AG04450 (cell line): ENCODE measurements at places on chromosomes 11 and 22.
A peak's percentile ranks its signal among the peaks of the same experiment; 100 is the strongest.

DNA sequence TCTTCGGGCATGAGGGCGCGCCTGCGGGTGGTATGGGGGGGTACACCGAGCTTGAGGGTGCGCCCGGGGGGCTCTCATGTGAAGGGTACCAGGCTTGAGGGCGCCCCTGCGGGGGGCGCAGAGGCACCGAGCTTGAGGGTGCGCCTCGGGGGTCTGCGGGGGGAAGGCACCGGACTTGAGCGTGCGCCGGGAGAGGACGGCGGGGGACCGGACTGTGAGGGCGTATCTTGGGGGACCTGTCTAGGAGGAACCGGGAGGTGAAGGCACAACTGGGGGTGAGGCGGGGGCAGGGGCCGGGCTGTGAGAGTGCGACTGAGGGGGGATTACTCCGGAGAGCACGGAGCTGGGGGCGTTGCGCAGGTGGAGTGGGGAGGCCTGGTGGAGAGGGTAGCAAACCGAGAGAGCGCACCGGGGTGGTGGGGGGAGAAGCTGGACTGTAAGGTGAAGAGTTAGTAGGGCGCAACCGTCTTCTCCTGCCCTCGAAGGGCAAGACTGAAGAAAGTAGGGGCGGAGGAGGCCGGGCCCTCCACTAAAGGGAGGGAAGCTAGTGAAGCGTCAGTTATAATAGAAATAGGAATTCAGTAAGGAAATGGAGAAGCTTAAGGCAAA, 1.1 kb upstream of the DDX6 start:
- DNase-seq, result no peak

GRCh38 chr11:21604564-21604963, 588.3 kb upstream of the ANO5 start:
- no peak for DNase-seq

GRCh38 chr22:43755452-43755851, 56.7 kb downstream of the EFCAB6 start:
- DNase-seq, result no peak

- peak; percentile 6 for DNase-seq
Measured at GRCh38 chr22:22431271-22432220, 77.0 kb downstream of the ZNF280B start.

GRCh38 chr22:48098921-48099245, 1336.4 kb downstream of the TBC1D22A start:
- DNase-seq, result no peak

DNA sequence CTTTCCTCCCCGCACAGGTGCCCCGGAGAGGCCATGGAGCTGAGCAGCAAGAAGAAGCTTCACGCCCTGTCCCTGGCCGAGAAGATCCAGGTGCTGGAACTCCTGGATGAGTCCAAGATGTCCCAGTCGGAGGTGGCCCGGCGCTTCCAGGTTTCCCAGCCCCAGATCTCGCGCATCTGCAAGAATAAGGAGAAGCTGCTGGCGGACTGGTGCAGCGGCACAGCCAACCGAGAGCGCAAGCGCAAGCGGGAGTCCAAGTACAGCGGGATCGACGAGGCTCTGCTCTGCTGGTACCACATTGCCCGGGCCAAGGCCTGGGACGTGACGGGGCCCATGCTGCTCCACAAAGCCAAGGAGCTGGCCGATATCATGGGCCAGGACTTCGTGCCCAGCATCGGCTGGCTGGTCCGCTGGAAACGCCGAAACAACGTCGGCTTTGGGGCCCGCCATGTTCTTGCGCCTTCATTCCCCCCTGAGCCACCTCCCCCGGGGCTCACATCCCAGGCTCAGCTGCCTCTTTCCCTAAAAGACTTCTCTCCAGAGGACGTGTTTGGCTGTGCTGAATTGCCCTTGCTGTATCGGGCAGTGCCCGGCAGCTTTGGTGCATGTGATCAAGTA, 1.3 kb downstream of the TIGD3 start:
- no peak for DNase-seq

DNA sequence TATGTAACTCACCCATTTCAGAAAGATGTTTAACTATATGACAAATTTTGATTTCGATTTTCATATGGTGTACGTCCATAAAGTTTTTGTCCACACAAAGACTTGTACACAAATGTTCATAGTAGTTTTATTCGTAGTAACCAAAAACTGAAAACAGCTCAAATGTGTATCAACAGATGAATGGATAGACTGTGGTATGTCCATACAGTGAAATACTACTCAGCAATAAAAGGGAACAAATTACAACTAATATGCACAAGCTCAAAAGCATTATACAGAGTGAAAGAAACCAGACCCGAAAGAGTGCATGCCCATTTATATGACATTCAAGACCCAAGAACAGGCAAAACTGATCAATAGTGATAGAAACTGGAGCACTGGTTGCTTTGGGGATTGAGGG, 64.0 kb downstream of the MN1 start:
- no peak for DNase-seq

DNA sequence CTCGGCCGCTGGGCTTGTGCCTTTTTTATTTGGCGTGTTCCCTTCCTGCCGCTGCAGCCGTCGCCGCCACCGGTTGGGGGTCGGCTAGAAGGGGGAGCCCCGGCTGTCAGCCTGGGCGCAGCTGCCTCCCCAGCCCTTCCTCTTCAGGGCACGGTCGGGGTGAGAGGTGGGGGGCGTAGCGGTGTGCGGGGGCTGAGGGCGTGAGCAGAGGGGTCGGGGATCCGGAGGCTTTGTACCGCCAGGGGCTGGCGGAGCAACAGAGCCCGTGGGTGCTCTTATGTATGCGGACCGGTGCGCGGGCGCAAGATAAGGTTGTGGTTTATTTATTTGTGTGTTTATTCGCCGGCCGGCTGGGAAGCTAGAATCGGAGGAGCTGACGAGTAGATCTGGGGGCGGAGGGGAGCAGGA, 477 bp downstream of the ZBTB16 start:
- DNase-seq, result no peak

DNA sequence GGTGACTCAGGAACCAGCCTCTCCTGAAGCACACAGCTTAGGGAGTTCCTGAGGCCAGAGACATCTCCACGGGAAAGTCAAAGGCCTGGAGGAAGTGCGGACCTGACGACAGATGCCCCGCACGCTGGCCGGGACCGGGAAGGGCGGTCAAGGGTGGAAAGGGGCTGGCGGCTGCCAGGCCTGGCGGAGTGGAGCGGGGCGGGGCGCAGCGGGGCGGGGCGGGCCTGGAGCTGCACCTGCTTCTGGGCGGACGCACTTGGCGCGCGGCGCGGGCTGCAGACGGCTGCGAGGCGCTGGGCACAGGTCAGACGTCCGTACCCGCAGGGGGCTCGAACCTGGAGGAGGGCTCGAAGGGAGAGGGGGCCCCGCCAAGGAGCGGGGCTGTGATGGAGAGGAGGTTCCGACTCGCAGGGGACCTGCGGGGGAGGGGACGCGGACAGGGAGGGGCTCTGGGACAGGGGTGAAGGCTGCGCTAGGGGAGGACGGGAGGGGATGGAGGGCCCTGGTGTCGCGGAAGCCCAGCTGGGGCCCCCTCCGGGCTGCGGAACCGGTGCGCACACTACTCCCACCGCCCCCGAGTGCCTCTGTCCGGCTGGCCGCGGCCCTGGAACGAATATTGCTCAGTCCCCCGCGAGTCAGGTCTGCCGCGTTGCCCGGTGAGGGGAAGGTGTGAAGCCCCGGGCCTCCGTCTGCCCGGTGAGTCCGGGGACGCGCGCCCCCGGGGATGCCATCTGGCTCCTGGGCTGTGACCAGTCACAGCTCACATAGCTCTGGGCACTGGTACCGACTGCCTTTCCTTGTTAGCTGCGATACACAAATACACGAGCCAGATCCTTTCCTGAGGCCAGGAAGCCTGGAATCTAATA, at the start of gene TMEM45B:
TSS of gene TMEM45B (plus strand) at position 253 of the 866 bp plus-strand sequence. CDS start 36,635 bp downstream, outside the sequence.
- no peak for DNase-seq

DNA sequence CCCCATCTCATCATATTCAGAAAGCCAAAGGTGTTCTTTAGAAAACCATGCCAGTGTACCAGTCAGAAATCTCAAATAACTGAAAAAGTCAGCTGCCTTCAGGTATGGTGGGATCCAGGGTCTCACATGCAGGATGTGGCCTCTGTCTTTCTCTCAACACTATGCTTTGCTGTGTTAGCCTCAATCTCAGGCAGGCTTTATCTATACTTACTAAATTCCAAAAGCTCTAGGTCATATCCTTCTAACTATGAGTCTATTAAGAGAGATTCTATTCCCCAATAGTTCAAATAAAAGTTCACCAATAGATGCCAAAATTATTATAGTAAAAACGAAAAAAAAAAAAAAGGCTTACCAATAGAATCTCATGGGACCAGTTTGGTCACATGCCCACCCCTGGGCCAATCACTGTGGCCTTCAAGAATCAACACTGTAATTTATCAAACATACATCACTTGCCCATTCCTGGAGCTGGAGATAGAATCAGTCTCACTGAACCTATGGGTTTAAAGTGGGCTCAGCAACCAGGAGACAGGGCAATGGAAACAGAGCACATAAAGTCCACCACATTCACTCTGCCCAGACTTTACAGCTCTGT, 38.0 kb upstream of the APLNR start:
- no peak for DNase-seq

- DNase-seq, result peak; percentile 97
Measured at GRCh38 chr11:35629914-35630313, 11.7 kb downstream of the FJX1 start.

DNA sequence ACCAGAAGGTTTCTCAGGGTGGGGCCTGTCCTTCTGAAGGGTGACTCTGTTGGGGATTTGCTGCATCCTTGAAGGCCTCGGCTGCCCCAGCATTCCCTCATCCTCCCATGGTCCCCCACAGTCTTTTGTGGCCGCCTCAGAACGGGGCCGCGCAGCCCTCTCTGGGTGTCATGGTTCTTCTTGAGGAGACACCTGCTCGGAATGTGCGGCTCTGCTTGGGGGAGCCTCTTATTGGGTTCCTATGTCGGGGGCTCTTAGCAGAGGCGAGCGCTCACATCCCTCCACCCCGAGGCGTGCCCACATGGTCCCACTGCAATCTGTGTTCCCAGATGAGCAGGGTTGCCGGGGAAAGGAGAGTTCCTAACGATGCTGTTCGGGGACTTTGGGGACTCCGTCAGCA, 1008.4 kb downstream of the BRD1 start:
- DNase-seq, result no peak

GRCh38 chr22:31079095-31079642, 1.9 kb upstream of the SMTN start:
- DNase-seq, result no peak

DNA sequence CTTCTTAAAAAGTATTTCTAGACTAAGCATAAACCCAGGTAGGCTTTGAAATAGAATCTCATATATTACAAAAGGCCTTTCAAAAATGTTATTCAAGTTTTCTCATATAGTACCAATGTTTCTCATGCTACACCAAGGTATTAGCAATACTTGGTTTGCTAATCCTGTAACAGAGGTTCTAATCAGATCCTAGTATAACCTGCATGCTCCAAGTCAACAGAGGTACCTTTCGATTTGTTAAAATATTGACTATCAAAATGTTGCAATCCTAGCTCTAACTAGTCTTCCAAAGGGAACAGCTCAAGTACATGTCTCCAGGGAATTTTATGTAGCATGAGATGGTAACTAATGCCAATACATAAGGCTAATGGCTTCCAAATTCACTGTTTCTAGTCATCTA, 98.1 kb upstream of the APOA1 start:
- no peak for DNase-seq

GRCh38 chr11:34433899-34434298, 4.8 kb upstream of the CAT start:
- DNase-seq, result no peak

DNA sequence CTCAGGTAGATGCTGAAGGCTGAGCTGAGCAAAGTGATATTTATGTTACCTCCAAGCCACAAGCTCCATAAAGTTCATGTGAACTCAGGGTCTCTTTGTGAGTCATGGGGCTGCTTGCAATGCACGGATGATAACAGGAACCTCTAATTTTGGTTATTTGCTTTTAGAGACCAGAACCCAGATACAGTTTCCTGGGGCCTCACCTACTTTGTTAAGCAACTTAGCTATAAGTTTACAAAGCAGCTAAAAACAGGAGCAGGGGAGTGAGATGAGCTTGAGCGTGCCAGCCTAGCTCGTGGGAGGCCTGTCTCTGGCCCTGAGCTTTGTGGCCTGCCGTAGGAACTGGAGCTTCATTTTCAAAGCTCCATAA, 29.2 kb downstream of the SREBF2 start:
- DNase-seq, result no peak

DNA sequence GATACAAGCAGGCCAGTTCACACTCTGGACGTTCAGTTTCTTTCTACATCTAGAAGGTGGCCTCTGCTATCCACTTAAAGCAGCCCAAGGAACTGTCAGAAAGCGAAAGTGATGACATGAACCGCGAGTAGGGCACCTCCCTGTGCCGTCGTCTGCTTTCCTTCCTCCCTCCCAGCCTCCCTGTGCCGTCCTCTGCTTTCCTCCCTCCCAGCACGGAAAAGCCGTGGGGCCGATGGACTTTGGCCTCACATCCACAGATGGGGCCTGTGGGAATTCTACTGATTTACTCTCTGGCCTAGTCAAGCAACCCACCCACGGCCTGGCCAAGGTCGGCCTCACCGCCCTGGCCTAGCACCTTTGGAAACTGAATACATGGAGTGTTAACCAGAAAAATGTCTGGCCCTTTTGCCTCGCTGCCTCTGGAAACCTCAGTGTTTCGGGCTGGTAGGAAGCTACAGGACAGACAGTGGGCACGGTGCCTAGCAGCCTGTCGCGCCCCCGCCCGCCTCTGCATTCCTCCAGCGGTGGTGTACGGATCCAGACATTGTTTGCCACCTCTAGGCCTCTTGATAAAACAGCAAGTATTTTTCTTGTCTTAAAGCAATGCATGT, 14.2 kb downstream of the PEX26 start:
- DNase-seq, result no peak

DNA sequence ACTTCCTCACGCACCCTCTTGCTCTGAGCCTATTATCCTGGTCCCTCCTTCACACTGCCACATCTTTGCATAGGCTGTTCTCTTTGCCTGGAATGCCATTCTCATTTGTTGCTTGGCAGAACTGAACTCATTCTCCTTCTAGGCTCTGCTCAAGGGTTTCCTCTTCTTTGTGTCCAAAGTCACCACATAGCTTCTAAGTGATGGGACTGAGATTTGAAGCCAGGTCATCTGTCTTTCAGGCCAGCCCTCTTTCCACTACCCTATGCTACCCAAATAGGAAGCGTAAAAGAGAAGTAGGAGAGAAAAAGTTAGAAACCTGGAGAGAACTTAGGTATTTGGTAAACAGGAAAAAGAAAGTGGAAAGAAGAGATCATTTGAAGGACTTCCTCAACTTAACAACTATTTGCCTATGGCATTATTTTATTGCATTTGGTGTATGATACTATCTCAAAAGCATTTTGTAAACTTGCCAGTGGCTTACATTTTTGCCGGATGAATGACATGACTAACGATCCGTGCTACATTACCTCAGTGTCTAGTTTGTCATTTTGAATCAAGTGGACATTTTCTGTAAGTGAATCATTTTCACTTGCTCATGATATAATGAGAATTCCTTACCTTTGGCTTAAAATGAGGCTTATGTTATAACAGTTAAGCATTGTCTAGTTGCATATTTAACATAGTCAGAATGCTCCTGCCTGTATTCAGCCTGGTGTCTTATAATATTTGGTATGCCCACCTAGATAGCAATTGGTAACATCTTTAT, 18.5 kb downstream of the NF2 start:
- peak; percentile 86 for DNase-seq

GRCh38 chr22:44729391-44730021, 22.9 kb upstream of the ARHGAP8 start:
- no peak for DNase-seq
